Tibial nerve (tissue), 4 donors: ENCODE measurements at places on chromosomes 11 and 22.

- H3K4me1 ChIP-seq, result no peaks in the 10 kb centered on the region
- no peaks in the 10 kb centered on the region for H3K27me3 ChIP-seq
- no peak for DNase-seq
- no peak overlapping the region for H3K27ac ChIP-seq
These were observed 4.1 kb downstream of the KCNQ1 start for GRCh38 chr11:2448661-2449547.

DNA sequence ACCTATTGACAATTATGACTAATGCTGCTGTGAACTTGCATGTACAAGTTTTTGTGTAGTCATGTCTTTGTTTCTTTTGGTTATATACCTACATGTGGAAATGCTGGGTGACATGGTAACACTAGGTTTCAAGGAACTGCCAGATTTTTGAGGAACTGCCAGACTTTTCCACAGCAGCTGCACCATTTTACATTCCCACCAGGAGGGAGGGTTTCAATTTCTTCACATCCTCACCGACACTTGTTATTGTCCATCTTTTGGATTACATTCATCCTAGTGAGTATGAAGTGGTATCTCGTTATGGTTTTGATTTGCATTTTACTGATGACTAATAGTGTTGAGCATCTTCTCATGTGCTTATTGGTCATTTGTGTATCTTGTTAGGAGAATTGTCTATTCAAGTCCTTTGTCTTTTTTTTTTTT, 13.3 kb downstream of the CLDN5 start:
- H3K36me3 ChIP-seq, result no peaks in the 10 kb centered on the region
- no peak for DNase-seq

- H3K36me3 ChIP-seq, result no peaks in the 10 kb centered on the region
- DNase-seq, result no peak
- peaks cover 9% of the 10 kb centered on the region for H3K4me1 ChIP-seq
- H3K27ac ChIP-seq, result no peak overlapping the region
These were observed 4.4 kb downstream of the MAP6 start for GRCh38 chr11:75664389-75664788.

DNA sequence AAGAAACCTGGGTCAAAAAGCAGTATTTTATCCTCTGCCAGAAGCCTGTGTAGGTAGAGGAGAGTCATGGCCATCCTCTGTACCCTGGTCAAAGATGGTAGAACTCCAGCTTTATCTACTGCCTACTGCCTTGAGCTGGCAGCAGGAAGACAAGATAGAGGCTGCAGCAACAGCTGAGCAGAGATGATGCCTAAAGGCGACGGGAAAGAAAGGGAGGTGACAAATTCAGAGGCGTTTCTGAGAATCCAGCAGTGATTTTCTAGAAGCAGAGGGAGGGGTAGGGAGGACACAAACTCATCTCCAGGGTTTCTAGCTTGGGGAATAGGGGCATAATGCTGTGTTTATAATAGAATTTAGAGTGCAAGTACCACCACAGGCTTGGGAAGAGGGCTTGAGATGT, 15.5 kb upstream of the C1QTNF4 start:
- H3K4me3 ChIP-seq, result no peak overlapping the region
- H3K36me3 ChIP-seq, result no peaks in the 10 kb centered on the region
- H3K27me3 ChIP-seq, result no peaks in the 10 kb centered on the region
- H3K4me1 ChIP-seq, result no peaks in the 10 kb centered on the region
- DNase-seq, result no peak
- H3K27ac ChIP-seq, result no peak overlapping the region
